ENCODE measurements at places on chromosomes 1 and 21. TPM values are rescaled to one million over a fixed set of nuclear protein-coding genes. Genes with fewer than 3 reads are reported as not detected.

TSTD1 gene
- total RNA-seq, result 0.86 TPM

CELA2A gene
- total RNA-seq, result not detected

SLC30A10 gene
- not detected for total RNA-seq

NTMT2 gene
- total RNA-seq, result not detected

LMX1A gene
- not detected for total RNA-seq

YBEY gene
- 30.3 TPM for total RNA-seq

OLFML2B gene
- total RNA-seq, result 2.0 TPM
